Chondrocyte (in vitro differentiated cells): ENCODE measurements at places on chromosomes 3 and 15. TPM values are rescaled to one million over a fixed set of nuclear protein-coding genes. Genes with fewer than 3 reads are reported as not detected.
A peak's percentile ranks its signal among the peaks of the same experiment; 100 is the strongest.

- DNase-seq, result no peak
- no peaks in the 10 kb centered on the region for H3K36me3 ChIP-seq
- H3K4me3 ChIP-seq, result no peak overlapping the region
- H3K4me1 ChIP-seq, result no peaks in the 10 kb centered on the region
- no peak overlapping the region for H3K27ac ChIP-seq
These were observed 352.6 kb downstream of the PDCD6IP start for GRCh38 chr3:34150992-34151391.

- no peak for DNase-seq
- no peak overlapping the region for H3K27ac ChIP-seq
- H3K36me3 ChIP-seq, result peaks cover 17% of the 10 kb centered on the region
- no peak overlapping the region for H3K4me3 ChIP-seq
- no peaks in the 10 kb centered on the region for H3K4me1 ChIP-seq
These were observed 237.9 kb upstream of the ROPN1 start for GRCh38 chr3:124229836-124230235.

GRCh38 chr15:31262901-31263671 lies 63.5 kb upstream of the KLF13 start:
- no peak overlapping the region for H3K27ac ChIP-seq
- DNase-seq, result peak; percentile 44
- H3K4me3 ChIP-seq, result no peak overlapping the region

RLBP1 gene
- total RNA-seq, result not detected in 3 replicates

GP9 gene
- not detected in 3 replicates for total RNA-seq

GRAMD1C gene
- total RNA-seq, result 1.2 to 2.3 TPM (median 1.6 TPM) in 3 replicates
